ENCODE measurements at places on chromosomes 3 and 15.

DNA sequence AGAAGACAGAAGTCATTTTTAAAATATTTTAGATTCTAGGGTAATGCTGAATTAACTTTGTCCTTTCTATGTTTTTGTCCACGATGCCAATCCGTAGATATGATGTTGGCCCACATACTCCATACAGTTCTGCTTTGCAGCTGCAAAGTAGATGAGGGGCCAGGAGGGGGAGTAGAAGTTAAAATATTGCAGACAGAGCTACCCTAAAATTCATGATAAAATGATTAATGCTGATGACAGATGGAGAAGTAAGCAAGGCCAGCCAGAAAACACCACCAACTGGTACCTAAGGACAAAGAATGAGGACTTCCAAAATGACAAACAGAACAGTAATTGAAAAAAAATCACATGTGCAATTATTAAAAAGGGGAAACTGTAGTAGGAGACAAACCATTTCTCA is 756.6 kb upstream of the ARPP21 start:
- no peak for DNase-seq

- no peak for DNase-seq
These were observed 14.0 kb upstream of the SPINK8 start for GRCh38 chr3:48347500-48347899.

DNA sequence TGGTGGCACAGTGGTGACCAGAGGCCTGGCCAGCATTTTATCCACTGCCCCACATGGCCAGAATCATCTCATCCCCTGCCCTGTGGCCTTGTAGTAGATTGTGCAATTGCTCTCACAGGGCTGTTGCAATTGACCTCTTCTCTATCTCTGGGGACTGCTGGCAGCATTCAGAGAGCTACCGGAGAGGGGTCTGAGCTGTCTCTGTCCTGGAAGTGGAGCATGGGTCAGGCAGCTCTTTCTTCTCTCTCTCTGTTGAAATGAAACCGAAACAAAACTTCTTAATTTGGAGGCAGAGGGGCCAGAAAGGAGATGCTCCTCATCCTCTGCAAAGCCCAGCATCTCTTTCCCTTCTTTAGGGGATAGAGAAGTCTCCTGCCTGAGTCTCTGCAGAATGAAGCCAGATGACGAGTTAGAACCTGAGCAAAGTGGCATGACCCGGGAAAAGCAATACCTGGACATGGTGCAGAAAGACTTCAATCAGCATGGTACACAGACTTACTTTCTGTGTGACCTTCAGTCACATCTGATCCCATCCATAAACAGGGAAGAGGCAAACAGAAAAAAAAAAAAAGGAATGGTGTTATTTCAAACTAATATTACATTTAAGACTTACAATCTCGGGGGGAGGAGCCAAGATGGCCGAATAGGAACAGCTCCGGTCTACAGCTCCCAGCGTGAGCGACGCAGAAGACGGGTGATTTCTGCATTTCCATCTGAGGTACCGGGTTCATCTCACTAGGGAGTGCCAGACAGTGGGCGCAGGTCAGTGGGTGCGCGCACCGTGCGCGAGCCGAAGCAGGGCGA is 144.5 kb upstream of the BCL6 start:
- DNase-seq: no peak

- DNase-seq: no peak
These were observed 11.1 kb downstream of the ANKUB1 start for GRCh38 chr3:149781211-149781610.

- DNase-seq: peak; percentile 76
These were observed 11.5 kb upstream of the CHAC1 start for GRCh38 chr15:40941528-40942336.

- peak; percentile 83 for DNase-seq
These were observed at the start of gene TYRO3 for GRCh38 chr15:41558400-41559238. TYRO3 (plus strand) TSS chr15:41559212; CDS start chr15:41559258, 46 bp downstream.

- DNase-seq: no peak
These were observed 244.2 kb downstream of the NLGN1 start for GRCh38 chr3:173641696-173642095.

GRCh38 chr15:59555696-59556095 is 55.9 kb upstream of the GCNT3 start:
- no peak for DNase-seq

GRCh38 chr3:50515565-50516439 is 12.4 kb upstream of the CACNA2D2 start:
- peak; percentile 21 for DNase-seq

- no peak for DNase-seq
These were observed 122.2 kb downstream of the ETFA start for GRCh38 chr15:76189106-76189505.

- peak; percentile 48 for DNase-seq
These were observed 200.5 kb downstream of the GOLGA6L6 start for GRCh38 chr15:20340931-20341661.

GRCh38 chr3:106508331-106508893 is 639.6 kb upstream of the CBLB start:
- no peak for DNase-seq

DNA sequence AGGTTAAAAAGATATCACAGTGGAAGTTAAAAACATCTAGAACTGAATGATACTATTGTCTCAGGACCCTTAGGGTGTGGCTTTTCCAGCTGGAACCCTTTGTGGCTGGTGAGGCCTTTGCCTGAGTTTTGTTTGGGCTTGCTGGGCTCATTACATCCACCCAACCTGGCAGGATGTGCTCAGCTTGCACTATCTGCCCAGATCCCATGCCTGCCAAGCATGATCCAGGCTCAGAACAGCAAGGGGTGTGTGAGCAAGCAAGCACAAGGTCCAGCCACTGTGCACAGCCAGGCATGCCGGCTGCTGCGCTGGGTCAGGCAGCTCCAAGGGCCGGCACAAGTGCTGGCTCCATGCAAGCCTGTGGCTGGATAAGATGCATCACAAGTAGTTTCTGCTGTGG is 512.7 kb upstream of the CDIN1 start:
- DNase-seq: no peak

GRCh38 chr3:187522293-187522692 is 147.9 kb downstream of the SST start:
- no peak for DNase-seq

- no peak for DNase-seq
These were observed 41.7 kb upstream of the CORO2B start for GRCh38 chr15:68537097-68537496.

DNA sequence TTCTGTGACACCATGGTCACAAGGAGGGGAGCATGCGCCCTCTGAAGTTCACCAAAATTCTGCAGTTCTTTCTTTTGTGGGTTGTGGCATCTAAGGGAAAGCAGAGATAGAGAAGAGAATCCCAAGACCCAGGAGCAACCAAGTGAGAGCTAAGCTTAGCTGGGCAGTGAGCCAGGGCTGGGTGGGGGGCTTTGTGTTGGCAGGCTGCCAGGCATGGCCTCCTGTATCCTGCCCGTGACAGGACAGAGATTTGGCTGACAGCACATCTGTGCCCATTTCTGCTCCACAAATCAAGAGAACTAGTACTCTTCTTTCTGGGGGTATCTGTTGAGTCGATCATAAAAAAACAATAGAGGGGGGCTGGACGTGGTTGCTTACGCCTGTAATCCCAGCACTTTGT is 66.2 kb downstream of the NMNAT3 start:
- no peak for DNase-seq

DNA sequence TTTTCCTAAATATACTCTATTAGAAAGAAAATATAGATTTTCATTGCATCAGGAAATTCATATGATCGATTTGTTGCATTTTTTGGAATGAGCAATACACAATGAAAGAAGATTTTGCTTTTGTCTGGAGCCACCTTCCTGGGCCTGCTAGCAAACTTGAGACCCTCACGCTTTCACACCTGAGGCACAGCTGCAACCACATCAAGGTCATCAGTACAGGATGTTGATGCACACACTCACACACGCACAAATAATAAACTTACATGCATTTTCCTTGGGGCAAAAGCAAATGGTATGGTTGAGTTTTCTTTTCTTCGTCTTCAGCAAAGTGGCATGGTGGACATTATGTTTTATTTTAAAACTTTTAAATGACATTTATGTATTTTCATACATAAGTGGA is 64.8 kb upstream of the SATB1 start:
- DNase-seq: peak; percentile 30

DNA sequence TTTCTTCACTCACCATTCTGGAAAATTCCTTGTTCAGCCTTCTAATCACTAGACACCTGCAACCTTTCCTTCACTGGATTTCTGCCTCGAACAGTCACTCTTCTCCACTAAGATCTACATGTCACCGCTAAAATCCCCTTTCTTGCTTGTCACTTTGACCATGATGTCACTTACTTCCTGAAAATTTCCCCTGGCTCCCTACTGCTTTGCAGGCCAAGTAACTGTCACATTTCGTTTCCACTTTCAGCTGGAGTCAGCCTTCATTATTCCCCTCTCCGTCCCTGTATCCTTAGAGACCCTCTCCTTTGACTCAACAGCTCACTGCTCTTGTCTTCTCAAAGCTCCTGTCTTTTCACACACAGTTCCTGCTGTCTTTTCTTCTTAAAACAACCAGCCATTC is 15.9 kb downstream of the CHL1 start:
- DNase-seq: no peak

DNA sequence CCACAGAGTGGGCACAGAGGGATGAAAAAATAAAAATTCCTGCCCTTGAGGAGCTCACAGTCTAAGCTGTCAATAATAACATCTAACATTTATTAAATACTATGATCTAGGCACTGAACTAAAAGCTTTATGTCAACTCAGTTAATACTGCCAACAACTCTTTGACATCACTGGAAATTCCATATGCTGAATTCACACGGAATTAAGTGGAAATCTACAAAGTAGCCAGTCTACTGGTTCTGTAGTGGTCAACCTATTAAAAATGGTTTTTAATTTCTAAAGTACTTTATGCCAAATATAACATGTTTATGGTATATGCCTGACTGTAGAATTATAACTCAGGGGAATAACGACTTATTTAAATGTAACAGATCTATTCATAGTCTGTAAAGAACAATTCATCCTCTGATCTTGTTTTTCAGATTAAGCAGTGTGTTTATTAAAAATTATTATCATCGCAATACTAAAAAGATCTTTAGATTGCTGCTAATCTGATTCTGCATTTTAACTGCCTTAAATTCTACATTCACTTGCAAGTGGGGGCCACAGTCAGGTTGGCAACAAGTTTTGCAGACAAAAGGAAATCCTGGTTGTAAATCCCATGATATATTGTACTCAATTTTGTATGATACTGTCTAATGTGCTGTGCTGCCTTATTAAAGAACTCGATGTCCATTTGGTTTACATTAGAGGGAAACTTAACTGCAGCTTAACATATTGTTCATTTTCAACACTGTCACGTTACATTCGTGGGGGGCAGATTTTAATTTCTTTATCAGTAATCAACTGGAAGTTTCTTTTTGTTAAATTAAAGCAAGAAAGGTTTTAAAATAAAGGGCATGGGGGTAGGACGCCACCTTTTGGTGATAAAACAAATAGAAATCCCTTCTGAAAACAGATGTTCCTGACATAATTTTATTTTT is 2.6 kb upstream of the FOXP1 start:
- DNase-seq: no peak

Data from activated CD4-positive, alpha-beta memory T cell treated with anti-CD3 and anti-CD28 coated beads for 36 hours (primary cell).